ENCODE measurements at places on chromosomes 6 and 20.

DNA sequence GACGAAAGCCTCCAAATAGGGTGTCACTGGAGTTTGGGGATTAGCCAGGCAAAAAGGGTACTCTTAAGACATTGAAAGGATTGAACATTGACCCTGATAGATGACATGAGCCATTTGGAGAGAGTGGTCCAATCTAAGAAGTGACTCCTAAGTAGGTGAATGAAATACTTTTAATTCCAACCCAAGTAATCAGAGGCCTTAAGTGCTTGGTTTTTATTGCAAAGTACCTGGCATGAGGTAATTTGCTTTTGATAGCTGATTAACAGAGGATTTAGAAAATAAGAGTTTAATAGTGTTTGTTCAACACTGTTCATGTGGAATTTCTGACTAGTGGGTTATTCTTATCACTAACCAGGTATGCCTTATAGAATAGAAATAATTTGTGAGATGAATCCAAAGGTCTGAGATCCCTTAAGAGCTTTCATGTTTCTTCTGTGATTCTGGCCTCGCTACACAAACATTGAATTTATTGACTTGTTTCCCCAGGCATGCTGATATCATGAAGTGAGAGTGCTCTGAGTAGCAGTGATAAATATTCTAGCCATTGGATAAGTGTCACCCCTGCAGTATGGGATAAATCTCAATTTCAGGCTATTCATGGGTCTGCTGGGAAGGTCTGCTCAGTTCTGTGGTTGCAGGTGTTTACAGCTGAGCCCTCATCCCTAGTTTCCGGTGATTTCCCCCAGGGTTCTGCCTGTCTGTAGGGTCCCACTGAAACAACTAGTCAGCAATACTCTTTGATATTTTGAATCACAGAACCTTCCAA is 6.5 kb downstream of the NCOA7 start:
- no peak for DNase-seq

GRCh38 chr20:47066484-47067270 is 172.0 kb downstream of the EYA2 start:
- DNase-seq = no peak

DNA sequence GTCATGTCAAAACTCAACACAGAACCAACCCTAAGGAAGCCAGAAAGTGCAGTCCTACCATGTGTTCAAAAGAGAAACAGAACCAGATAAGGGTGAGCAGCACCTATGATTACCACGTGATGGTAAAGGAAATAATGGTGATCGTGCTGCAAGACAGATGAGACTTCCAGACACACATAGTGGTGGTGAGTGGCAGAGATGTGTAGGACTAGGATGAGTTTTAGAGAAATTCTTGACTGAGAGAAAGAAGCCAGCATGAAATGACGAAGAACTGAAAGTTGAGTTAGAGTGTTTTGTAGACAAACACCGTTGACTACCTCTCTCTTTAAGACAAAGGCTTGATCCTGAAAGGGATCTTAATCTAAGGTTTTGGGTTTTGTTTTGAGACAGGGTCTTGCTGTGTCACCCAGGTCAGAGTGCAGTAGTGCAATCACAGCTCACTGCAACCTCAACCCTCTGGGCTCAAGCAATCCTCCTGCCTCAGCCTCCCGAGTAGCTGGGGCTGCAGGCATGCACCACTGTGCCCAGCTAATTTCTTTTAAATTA is 10.6 kb upstream of the BTBD9 start:
- DNase-seq = no peak

- DNase-seq = no peak
Measured at GRCh38 chr20:3932277-3932676, 43.1 kb downstream of the PANK2 start.

GRCh38 chr6:165684333-165684732 is 21.3 kb upstream of the PDE10A start:
- DNase-seq = no peak

DNA sequence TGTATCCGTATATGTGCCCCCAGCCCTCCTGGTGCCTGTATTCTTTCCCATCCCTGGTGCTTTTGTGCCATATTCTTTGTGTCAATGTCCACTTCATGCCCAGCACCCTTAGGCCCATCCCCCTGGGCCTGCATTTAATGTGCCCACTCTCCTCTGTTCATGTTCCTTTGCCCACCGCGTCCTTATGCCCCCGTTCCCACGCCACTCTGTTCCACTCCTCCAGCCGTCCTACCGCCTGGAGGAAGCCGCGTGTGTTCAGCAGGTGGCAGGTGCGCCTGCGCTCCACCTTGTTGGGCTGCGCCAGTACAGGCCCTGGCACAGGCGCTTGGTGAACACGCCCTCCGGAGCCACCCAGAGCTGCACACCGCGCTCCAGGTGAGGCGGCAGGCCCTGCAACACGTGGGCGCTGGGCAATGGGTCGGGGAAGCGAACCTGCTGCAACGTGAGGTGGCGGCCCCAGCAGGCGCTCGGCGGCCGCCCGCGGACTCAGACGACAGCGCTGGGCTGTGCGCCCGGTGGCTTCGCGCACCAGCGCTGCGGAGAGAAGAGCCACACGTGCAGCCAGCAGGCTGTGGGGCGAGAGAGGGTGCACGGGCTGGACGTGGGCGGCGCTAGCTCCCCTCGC is 4.0 kb upstream of the FOXS1 start:
- no peak for DNase-seq

DNA sequence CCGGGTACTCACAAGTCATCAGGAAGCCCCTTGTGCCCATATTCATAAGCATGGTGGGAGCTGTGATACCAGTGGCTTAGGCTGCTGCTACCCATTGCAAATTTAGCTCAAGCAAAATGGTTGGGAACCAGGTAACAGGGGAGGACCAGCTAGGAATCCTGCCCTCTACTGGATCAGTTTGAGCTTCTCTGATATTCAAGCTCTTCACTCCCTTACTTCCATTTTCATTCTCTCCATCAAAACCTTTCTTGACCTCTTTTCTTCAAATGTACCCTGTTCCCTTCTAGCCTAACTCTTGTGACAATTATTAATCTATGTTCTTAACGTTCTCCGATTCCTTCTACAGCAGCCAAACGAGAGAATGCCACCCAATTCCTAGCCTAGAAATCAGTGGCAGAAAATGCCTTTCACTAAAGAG is 9.7 kb downstream of the NOL7 start:
- no peak for DNase-seq

DNA sequence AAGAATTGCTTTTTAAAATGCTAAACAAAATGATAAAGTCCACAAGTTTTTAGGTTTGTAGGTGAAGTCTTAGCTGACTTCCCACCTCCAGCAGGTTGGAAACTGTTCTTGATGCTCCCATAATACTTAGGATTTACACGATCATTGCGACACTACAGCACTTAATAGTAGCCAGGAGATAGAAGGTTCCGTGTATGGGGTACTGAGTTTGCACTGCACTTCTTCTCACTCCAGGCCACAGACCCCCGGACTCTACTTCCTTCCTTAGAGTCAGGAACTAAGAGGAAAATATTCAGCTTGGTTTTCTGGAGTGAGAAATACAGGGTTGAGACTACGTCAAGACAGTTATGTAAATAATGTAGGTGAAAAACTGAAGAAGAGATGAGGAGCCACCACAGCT is 56.1 kb upstream of the SGK1 start:
- DNase-seq = no peak

GRCh38 chr6:134702279-134702678 is 247.6 kb downstream of the ALDH8A1 start:
- DNase-seq = no peak

DNA sequence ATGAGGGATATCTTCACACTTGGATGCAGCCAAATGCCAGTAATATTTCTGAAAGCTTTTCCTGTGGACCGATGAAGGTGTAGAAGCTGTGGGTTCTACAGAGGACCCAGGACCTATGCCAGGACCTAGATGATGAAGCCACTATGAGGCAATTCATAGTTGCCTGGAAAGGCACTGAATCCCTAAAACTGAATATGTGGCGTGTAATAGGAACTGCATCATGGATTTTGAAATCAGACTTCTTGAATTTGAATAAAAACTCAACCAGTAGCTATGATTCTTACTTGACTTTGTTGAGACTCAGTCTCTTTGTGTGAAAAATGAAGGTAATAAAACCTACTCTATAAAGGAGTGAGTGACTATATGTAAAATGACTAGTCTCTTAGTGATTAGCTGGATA is 89.9 kb upstream of the SGK1 start:
- no peak for DNase-seq

DNA sequence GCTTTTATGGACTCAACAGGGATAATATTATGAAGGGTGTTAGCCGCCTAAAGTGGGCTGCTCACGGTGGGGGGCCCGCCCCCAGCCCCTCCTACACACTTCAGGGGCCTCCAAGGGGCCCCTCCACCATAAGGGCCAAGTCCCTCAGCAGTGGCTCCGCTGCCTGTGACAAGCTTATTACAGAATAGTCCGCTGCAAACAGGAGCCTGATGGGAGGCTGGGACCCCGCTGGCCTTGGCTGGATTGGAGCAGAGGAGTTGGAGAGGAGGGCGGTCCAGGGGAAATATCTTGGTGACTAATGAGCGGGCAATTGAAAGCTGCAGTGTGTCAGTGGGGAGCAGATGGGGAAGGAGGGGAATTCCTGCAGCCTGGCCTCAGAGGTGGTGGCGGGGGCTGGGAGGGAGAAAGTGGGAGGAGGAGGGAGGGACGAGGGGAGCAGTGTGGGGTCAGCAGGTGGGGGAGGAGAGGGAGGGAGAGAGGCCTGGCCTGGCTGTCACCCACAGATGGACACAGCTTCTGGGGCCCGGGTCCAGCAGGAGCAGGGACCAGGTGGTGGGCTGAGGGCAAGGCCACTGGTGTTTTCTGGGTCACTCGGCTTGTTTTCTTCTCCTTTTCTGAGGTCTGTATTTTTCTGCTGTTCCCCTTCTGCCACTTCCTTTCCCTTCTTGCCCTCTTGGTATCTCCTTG is 57.6 kb upstream of the FOXP4 start:
- peak; percentile 85 for DNase-seq

- no peak for DNase-seq
Measured at GRCh38 chr6:2899596-2899995, 3.5 kb downstream of the SERPINB9 start.

DNA sequence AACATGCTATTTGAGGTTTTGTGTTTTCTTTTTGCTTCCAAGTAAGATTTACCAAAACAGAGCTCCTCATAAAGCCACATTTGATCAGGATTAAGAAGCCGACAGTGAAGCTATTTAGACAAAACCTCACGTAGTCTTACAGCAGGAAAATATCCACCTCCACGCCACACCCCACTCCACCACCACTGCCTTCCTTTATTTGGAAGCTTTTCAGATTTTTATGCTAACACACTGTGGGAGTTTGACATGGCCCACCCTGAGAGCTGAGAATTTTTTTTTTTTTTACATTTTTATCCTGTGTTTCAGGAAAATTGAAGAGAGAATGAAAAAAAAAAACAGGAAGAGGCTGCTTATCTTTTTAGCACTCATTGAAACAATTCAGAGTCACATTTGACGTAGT is 104.8 kb upstream of the MC3R start:
- no peak for DNase-seq

- DNase-seq = no peak
Measured at GRCh38 chr20:24979036-24979960, 13.3 kb downstream of the APMAP start.

DNA sequence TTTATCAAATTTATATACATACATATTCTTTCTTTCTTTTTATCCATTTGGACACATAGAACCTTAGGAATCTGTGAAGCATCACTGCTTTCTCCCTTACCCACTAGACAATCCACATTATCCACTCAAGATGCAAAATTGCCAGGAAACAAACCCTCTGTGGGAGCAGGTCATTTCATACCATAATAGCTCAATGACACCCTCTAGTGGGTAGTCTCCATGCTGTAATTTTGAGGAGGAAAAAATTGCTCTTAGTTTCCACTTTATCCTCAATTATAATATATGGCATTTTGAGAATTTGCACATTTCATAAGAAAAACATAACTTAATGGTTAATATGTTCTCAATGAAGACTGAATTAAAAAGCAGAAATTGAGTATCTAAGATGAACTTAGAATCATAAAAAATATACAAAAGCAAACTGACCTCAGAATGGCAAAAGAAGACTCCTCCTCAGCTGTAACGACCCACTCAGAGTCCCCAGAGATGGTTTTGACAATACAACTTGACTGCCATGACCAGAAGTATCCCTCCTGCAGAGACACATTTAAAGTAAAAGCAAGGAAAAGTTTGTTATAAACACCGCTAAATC is 164.1 kb downstream of the FRK start:
- DNase-seq = peak; percentile 19

- no peak for DNase-seq
Measured at GRCh38 chr6:5359417-5359816, 98.1 kb downstream of the FARS2 start.

DNA sequence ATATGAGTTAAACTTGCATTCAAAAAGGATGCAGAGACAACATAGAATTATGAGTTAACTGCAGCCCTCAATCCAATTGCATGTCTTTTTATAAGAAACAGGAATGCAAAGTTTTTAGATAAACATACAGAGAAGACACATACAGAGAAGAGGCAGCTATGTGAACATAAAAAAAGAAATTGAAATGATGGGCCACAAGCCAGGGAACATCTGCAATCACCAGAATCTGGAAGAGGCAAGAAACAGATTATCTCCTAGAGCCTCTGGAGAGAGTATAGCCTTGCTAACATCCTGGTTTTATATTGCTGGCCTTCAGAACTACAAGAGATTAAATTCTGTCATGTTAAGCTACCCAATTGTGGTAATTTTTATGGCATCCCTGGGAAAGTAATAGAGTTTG is 257.2 kb upstream of the EYS start:
- no peak for DNase-seq

DNA sequence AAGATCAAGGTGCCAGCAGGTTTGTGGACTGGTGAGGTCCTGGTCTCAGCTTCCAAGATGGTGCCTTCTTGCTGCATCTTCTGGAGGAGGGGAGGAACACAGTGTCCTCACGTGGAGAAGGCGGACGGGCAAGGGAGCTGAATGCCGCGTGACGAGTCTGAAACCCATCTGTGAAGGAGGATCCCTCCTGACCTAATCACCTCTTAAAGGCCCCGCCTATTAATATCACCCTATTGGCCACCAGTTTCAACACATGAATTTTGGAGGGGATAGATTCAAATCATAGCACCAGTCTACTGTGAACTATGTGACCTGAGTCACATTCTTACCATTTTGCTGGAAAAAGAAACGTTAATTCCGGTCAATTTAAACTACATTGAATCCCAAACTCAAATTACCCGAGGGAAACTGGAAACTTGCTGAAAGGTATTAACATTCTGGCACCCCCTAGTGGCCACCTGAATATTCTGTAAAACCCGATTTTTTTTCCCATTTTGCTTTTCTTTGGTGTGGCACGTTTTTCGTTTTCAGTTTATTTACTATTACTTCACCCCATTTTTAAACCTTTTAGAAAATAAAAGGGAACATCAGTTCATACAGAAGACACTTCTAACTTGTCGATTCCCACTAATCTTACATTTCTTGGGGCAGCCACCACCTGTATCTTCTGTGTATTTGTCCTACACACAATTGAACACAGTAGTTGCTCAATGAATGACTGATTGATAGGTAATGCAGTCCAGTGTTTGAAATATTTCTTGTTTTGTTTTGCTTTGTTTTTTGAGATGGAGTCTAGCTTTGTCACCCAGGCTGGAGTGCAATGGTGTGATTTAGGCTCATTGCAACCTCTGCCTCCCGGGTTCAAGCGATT is 17.9 kb upstream of the CCDC170 start:
- DNase-seq = peak; percentile 42

GRCh38 chr6:39892490-39893129 is 41.7 kb downstream of the MOCS1 start:
- peak; percentile 42 for DNase-seq

GRCh38 chr6:111478749-111479148 is 4.3 kb downstream of the REV3L start:
- DNase-seq = peak; percentile 64

- DNase-seq = no peak
Measured at GRCh38 chr6:1346101-1346500, 34.2 kb downstream of the FOXQ1 start.

All from SJSA1 (cell line).